ENCODE measurements at places on chromosomes 16 and 17.
A peak's percentile ranks its signal among the peaks of the same experiment; 100 is the strongest.

GRCh38 chr17:45703806-45704205 lies 80.3 kb upstream of the CRHR1 start:
- no peak for DNase-seq

DNA sequence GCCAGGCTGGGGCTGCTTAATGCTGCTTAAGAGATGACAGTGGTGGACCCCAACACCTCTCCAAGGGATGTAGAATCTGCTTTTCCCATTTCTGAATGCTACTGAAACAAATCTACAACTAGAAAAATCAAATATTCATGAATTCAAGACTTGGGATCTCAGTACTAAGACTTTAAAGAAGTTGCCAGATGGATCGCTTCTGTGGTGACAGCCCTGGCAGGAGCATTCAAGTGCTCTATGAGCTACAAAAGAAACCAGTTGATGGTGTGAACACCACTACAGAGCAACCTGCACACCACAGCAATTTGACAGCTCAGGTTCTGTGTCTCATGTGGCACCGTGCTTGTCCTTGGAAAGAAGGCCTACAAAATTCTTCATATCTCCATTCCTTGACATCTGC lies 42.6 kb downstream of the SIAH1 start:
- DNase-seq, result no peak

- DNase-seq, result no peak
These were observed 66.7 kb upstream of the TANC2 start for GRCh38 chr17:62899361-62899760.

- peak; percentile 51 for DNase-seq
These were observed 7.8 kb downstream of the PMP22 start for GRCh38 chr17:15257258-15257788.

DNA sequence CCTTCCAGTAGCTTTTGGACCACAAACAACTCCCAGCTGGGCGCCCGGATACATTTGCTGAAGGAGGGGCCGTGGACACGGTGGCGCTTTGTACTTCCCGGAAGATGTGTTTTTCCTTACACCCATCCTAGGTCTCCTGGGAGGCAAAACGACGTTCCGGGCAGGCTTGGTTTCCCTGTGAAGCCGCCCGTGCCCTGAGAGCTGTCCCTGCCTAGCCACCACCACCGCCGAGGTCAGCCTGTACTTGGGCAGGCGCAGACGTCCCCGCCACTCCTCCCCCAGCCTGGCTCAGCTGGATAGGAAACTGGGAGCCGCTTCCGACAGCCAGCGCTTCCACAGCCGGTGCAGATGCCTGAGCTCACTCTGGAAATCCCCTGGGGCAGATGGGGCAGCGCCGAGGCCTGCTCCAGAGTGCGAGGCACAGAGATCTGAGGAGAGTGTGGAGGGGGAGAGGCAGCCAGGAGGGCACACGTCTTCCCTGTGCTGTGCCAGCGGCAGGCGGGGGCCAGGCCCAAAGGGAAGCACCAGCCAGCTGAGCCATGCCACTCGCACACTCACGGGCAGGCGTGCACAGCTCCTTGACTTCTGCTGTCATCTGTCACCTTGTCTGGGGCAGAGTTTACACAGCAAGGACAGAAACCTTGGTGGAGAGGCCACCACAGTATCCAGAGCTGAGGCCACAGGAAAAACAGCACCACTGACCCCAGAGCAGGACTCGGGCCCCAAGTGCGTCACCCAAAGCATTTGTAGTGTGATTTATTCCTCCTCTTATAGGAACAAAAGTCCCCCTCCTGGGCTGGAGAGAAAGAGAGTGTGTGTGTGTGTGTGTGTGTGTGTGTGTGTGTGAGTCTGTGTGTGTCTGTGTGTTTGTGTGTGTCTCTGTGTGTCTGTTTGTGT lies 3.0 kb downstream of the RHBDF2 start:
- DNase-seq, result no peak

GRCh38 chr17:4147751-4148310 lies 4.8 kb downstream of the CYB5D2 start:
- DNase-seq, result no peak

- no peak for DNase-seq
These were observed 1.1 kb downstream of the EZH1 start for GRCh38 chr17:42743595-42744282.

- DNase-seq, result no peak
These were observed 24.0 kb upstream of the SSTR5 start for GRCh38 chr16:1048442-1049112.

- DNase-seq, result no peak
These were observed 21.5 kb downstream of the GRB7 start for GRCh38 chr17:39759204-39759603.

- DNase-seq, result no peak
These were observed 19.6 kb downstream of the NT5M start for GRCh38 chr17:17322516-17323510.

GRCh38 chr17:68176718-68177117 lies 71.1 kb upstream of the AMZ2 start:
- DNase-seq, result no peak

DNA sequence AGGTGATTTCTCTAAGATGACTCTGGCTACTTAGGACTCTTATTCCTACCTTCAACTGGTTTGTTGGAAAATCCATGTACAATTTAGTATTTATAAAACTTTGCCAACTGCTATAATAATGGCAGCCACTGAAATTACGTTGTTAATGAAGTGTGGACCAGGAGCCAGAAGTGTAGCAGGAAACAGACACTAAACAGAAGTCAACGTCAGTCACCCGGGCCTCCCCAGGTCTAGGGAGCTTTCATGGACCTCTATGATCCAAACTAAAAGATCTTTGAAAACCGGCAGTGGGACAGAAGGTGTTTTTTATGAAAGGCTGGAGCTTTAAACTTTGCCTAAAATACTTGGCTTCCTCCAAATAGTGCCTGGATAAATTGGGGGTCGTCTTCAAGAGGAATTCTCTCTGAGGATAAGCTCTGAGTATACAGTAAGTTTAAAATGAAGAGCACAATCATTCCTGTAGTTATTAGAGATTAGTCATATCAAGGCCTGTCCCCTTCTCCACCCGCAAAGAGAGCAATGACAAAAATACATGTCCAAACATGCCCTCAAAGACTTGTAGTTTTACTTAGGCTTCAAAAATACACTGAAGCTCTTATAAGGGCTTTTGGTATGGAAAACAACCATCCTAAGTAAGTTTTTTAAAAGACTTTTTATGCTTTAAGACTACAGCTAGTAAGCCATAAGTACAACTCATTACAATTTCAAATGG lies 34.6 kb downstream of the DCUN1D3 start:
- no peak for DNase-seq

- DNase-seq, result no peak
These were observed 33.5 kb upstream of the ARL6IP1 start for GRCh38 chr16:18834864-18835263.

DNA sequence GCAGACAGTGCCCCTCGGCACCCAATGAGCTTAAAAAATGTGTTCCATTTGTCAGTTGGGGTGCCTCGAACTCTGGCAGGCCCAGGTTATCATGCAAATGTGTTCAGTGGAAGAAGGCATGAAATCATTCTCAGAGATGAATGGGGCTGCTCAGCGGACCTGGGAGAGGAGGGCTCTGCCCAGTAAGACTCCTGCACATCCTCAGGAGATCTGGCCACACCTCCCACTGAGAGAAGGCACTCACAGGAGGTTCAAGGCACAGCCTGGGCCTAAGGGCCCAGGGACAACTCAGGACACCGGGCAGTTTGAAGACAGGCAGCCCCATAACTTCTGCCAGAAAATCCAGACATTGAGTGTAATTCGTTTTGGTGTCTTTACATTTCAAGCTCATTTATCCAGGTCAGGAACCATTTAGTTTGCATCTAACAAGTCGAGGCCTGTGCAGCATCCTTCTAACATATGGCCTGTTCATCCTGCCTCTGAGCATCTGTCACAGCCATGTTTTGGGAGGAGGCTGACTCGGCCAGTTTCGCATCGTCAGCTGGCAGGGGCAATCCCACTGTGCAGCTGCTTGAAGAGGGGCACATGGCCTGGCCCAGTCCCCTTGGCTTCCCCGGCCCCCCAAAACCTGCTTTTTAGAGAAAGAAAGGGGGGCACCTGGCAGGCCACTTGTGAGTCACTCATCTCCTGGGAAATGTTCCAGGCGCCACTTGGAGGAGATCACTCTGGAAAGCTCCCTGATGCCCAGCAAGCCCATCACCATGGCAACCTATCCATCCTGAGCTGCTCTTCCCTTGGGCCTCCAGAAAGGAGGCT lies 31.2 kb upstream of the BCAR1 start:
- no peak for DNase-seq

DNA sequence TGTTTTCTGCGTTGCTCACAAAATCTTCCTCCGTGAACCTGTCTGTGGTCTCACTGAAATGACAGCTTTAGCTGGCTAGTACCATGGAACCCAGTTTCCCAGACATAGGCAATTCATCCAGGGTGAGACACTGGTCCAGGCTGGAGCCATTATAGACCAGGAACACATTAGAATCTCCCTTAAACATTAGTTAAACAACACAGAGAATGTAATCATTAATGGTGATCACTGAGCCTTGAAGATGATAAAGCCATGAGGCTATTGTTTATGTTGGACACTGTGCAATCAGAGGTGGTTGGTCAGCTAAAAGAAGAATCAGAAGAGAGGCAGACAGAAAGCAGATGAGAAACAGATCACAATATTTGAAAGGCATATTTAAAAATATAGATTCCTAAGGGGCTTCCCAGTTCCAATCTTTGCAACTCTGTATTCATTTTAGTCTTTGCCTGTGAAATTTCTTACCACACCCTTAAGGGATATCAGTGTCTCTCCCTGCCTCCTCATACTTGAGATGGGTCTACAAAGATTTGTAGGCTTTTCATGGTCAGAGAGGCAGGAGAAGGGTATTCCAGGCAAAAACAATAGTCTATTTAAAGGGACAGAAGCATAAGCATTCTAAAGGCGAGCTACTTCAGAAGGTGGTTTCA lies 317.9 kb downstream of the MAP2K6 start:
- no peak for DNase-seq

GRCh38 chr17:61126473-61127249 lies 273.0 kb upstream of the TBX2 start:
- DNase-seq, result no peak

DNA sequence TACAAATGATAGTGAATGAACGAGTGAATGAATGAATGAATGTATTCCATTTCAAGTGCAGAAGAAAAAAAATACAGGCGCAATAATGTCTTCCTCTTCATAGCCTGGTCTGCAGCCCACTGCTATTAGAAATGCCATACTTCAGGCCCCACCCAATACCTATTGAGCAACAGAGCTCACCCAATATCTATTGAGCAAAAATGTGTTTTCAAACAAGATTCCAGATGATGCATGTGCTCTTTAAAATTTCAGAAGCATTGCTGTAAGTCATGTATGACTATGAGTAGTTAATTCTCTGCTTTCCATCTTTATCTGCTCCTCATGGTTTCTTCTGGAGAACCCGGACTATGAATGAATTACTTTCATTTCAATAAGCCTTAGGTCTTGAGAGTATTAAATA lies 308.2 kb downstream of the XYLT1 start:
- DNase-seq, result peak; percentile 59

DNA sequence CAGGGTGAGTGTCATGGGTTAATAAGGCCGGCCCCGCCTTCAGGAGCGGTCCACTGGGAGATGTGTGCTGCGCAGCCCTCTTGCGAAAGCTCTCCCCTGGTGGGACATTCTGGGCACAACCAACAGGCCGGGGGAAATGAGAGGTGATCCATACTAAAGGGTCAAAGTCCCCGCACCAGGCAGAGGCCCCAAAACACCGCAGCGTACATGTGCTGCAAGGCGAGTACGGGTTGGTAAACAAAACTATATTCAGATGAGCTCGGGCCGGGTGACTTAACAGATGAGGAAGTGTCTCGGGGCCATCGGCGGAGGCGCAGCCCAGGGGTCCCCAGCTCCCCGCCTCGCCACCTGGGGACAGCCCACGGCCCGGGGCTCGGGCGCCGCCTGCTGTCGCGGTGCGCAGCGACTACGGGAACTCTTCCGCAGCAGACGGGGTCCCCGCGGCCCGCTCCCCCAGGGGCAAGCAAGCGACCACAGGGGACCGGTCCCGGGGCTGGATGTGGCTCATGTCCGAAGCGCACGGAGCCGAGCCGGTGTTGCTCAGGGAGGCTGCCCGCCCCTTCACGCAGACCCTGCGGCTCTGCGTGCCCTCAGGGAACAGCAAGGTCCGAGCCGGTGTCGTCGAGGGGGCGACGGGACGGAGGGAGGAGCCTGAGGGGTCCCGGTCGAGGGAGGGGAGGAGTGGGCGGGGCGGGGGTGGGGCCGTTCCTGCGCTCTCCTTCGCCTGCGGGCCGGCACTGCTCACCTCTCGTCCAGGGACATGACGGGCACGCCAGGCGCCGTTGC lies at the start of gene RAB37:
Gene RAB37, plus strand, starts transcription at position 744 of the 786 bp plus-strand sequence. Its CDS starts 17 bp downstream, at position 761.
- DNase-seq, result peak; percentile 82

GRCh38 chr17:56297184-56297583 lies 143.9 kb downstream of the ANKFN1 start:
- DNase-seq, result no peak

DNA sequence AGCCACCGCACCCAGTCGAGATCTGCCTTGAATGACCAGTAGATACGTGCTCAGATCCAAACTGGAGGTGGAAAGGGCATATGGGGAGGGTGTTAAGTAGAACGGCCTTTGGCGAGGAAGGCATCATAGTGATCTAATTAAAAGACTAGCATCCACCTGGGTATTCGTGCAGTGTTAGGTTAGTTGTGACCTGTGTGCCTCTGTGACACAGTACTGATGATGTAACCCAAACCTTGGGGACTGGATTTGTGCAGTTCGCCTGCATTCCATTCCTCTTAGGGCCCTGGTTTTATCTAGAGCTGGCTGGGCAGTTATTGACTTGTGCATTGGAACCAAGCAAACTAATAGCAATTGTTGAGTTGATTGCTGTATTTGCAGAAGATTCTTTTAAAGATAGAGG lies 47.9 kb downstream of the SNX29 start:
- DNase-seq, result no peak

GRCh38 chr16:15055141-15056053 lies 477 bp downstream of the NTAN1 start:
- peak; percentile 28 for DNase-seq

DNA sequence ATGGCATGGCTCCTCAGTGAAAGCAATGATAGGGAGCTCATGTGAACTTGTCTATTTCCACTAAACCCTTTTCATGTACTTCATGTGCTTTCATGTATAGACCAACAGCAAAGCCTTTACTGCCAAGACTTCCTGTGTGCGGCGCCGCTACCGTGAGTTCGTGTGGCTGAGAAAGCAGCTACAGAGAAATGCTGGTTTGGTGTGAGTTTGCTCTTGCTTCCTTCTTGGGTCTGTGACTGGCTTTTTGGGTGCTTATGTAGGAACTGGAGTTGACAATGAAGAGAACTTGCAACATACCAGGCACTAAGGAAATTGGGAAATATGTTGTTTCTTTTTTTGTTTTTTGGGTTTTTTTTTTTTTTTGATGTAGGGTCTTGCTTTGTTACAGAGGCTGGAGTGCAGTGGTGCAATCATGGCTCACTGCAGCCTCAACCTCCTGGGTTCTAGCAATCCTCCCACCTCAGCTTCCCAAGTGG lies 5.7 kb downstream of the SNX11 start:
- peak; percentile 87 for DNase-seq

Measured in HL-60 (cell line).